ENCODE measurements at places on chromosomes 1 and 21. TPM values are rescaled to one million over a fixed set of nuclear protein-coding genes. Genes with fewer than 3 reads are reported as not detected.
A peak's percentile ranks its signal among the peaks of the same experiment; 100 is the strongest.

OR2L3 gene
- total RNA-seq: not detected

GRCh38 chr1:66088787-66089186 is 296.1 kb downstream of the PDE4B start:
- H3K27me3 ChIP-seq: no peaks in the 10 kb centered on the region
- peak overlapping the region; percentile 67 for H3K27ac ChIP-seq
- no peaks in the 10 kb centered on the region for H3K4me1 ChIP-seq
- no peak overlapping the region for H3K4me3 ChIP-seq
- no peaks in the 10 kb centered on the region for H3K36me3 ChIP-seq
- no peak for DNase-seq

DNA sequence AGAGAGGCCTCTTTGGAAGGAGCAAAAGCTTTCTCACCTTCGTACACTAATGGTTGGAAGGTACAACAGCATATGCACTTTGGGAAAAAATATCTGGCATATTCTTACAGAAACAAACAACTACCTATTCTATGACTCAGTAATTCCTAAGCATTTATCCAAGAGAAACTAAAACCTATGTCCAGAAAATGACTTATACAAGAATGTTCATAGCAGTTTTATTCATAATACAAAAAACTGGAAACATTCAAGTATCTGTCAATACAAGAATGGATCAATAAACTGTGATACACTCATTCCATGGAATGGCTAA is 8.2 kb downstream of the NBPF1 start:
- no peak overlapping the region for H3K4me3 ChIP-seq
- H3K4me1 ChIP-seq: no peaks in the 10 kb centered on the region
- no peak overlapping the region for H3K27ac ChIP-seq
- DNase-seq: no peak

DNA sequence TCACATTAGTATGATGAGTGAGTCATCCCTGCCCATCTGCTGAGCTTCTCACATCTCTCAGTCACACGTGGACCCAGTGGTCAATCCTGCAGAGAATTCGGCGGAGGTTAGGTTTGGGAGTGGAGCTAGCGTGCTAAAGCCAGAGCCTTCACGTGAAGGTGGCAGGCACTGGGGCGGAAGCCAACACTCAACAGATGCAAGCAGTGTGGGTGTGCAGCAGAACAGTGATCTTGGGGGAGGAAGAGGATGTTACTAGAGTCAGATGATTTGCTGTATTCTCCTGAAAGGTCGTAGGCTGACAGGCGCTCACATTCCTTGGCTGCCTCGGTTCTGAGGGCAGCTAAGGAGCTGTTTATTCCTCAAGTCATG is 6.7 kb downstream of the C1orf115 start:
- H3K4me3 ChIP-seq: no peak overlapping the region
- H3K27ac ChIP-seq: no peak overlapping the region
- no peak for DNase-seq
- H3K27me3 ChIP-seq: peaks cover 13% of the 10 kb centered on the region
- peaks cover 7% of the 10 kb centered on the region for H3K4me1 ChIP-seq
- H3K36me3 ChIP-seq: no peaks in the 10 kb centered on the region

DNA sequence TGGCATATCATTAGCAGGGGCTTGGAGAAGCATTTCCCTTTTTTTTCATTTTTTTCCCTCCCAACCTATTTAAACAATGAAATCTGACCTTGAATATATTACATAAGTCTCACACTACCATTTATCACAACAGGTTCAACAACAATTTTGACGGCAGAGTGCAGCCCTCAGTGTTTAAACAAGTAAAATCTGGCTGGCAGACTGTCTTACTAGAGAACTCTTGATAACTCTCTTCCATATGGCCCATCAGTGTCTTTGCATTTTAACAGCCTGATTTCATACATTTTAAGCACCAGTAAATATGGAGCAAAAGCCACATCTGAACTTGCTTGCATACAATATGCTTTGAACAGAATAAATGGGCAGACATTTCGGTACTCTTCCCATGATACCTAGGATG is 213.0 kb downstream of the KCTD3 start:
- H3K4me3 ChIP-seq: no peak overlapping the region
- DNase-seq: no peak
- H3K27me3 ChIP-seq: no peaks in the 10 kb centered on the region
- H3K36me3 ChIP-seq: no peaks in the 10 kb centered on the region
- peaks cover 22% of the 10 kb centered on the region for H3K4me1 ChIP-seq
- H3K27ac ChIP-seq: no peak overlapping the region

ST6GALNAC5 gene
- total RNA-seq: 13.6 TPM

- DNase-seq: no peak
- peaks cover 5% of the 10 kb centered on the region for H3K27me3 ChIP-seq
- no peak overlapping the region for H3K4me3 ChIP-seq
- no peak overlapping the region for H3K27ac ChIP-seq
- peaks cover 4% of the 10 kb centered on the region for H3K4me1 ChIP-seq
- no peaks in the 10 kb centered on the region for H3K36me3 ChIP-seq
Measured at GRCh38 chr1:29924017-29924431, 687.7 kb downstream of the PTPRU start.

TMEM82 gene
- total RNA-seq: 1.4 TPM

REN gene
- not detected for total RNA-seq

DNA sequence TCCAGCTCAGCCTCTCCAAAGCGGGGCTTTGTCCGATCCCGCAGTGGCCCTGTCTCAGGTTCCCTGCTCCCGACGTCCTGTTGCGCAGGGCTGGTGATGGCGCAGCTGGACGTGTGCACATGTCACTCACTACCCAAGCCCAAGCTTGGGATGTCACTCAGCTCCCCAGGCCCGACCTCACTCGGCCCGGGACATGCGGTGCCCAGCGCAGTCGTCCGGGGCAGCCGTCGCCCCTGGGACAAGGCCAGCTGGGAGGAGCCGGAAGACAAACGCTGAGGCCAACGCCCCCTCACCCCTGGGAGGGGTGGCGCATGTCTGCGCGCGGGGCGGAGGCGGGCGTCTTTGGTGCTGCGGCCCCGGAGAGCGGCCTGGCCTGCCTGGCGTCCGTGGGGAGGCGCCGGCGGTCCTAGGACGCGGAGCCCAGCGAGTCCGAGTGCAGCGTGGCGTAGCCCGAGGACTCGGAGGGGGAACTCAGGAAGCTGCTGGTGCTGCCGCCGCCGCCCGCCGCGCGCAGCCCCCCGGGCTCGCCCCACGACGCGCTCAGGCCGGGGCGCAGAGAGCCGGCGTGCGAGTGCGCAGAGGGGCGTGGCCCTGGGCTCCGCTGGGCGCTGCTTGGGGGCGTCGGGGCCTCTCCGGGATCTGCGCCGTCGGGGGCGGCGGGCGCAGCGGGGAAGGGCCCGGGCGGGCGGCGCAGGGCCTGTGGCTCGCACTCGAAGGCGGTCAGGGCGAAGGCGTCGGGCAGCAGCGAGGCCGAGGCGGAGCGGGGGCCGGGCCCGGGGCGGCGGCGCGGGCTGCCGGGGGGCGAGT is 5.2 kb downstream of the HES3 start:
- no peak overlapping the region for H3K27ac ChIP-seq
- H3K36me3 ChIP-seq: no peaks in the 10 kb centered on the region
- H3K4me3 ChIP-seq: no peak overlapping the region

DNA sequence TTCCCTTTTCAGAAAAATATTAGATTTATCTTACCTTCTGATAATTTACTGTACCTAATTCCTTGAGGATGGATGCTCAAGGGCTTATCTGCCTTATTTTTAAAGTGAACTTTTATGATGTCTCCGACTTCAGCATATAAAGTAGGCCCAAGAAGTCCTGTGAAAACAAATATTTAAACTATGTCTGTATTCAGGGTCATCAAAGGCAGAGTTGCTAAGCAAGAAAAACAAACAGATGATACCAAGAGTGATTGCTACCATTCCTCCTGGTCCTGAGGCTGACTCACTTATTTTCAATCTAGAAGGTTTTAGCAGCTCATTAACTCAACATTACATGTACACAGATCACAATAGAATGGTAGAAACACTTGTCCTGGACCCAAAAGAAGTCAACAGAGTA is 14.1 kb downstream of the F5 start:
- H3K4me1 ChIP-seq: peaks cover 39% of the 10 kb centered on the region
- H3K36me3 ChIP-seq: no peaks in the 10 kb centered on the region
- no peak for DNase-seq
- no peaks in the 10 kb centered on the region for H3K27me3 ChIP-seq
- no peak overlapping the region for H3K27ac ChIP-seq

- H3K27me3 ChIP-seq: no peaks in the 10 kb centered on the region
- H3K4me1 ChIP-seq: no peaks in the 10 kb centered on the region
- H3K4me3 ChIP-seq: no peak overlapping the region
- DNase-seq: no peak
- H3K36me3 ChIP-seq: peaks cover 5% of the 10 kb centered on the region
- H3K27ac ChIP-seq: no peak overlapping the region
Measured at GRCh38 chr1:152745765-152746444, 11.9 kb upstream of the KPRP start.

SYCP1 gene
- total RNA-seq: not detected

ZFP69B gene
- 10.5 TPM for total RNA-seq

- peaks cover 4% of the 10 kb centered on the region for H3K4me1 ChIP-seq
- H3K27me3 ChIP-seq: no peaks in the 10 kb centered on the region
- no peak overlapping the region for H3K4me3 ChIP-seq
- no peak for DNase-seq
Measured at GRCh38 chr1:27967106-27967883, 7.5 kb downstream of the XKR8 start.

DIO1 gene
- total RNA-seq: 1.1 TPM

ANKRD65 gene
- total RNA-seq: 18.1 TPM

DNA sequence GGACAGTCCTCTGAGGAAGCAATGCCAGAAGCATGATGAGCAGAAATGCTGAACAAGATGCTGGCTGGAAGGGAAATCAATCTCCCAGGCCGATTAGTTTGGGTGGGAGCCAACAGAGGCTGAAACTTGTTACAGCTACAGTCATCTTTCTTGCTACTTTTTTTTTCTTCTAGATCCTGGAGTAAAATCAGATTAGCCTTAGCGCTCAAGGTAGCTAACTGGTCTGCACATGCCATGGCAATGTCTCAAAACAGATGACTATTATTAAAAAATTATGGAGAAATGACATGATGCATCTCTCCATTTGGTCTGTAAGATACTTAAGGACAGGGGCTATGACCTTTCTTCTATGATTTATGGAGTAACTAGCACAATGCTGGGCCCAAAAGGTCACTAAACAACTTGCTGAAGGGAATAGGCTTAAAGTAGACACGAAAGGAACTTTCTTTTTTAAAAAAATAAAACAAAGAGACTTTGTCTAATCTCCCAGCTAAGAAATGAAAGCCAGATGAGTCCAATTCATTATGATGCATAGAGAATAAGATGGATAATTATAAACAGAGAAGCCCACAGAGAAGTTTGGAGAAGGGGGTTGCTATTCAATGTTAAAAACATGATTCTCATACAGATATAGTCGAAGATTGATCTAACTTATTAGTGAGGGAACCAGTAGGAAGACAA is 42.5 kb downstream of the UTP25 start:
- no peak overlapping the region for H3K4me3 ChIP-seq
- no peak overlapping the region for H3K27ac ChIP-seq
- peaks cover 1% of the 10 kb centered on the region for H3K4me1 ChIP-seq
- DNase-seq: no peak

DNA sequence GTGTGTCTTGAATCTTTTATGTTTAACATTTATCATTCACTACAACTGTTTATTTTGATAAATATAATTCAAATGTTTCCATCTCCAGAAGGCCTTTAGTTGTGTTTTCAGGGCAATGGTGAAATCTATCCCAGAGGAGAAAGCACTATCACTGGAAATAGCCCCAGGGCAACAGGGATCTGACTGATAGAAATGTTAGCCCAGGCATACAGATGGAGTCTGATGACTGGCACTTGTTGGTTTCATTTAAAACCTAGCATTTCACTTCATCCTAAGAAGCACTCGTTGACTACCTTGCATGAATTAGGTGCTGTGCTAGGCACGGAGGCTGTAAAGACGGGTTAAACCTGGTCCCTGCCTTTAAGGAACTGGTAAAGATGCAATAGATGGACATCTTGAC is 103.1 kb downstream of the C1orf21 start:
- no peak overlapping the region for H3K27ac ChIP-seq
- DNase-seq: no peak
- H3K36me3 ChIP-seq: no peaks in the 10 kb centered on the region
- no peak overlapping the region for H3K4me3 ChIP-seq
- no peaks in the 10 kb centered on the region for H3K27me3 ChIP-seq

- no peak overlapping the region for H3K27ac ChIP-seq
- DNase-seq: no peak
- peaks cover 24% of the 10 kb centered on the region for H3K27me3 ChIP-seq
- H3K4me3 ChIP-seq: no peak overlapping the region
- H3K4me1 ChIP-seq: peaks cover 7% of the 10 kb centered on the region
Measured at GRCh38 chr21:38995731-38996130, 187.5 kb downstream of the PSMG1 start.

GRCh38 chr1:179143322-179143721 is 61.5 kb downstream of the TOR3A start:
- no peak overlapping the region for H3K27ac ChIP-seq
- H3K4me1 ChIP-seq: peaks cover 3% of the 10 kb centered on the region
- H3K36me3 ChIP-seq: peaks cover 21% of the 10 kb centered on the region

- H3K4me3 ChIP-seq: no peak overlapping the region
- H3K27ac ChIP-seq: peak overlapping the region; percentile 92
- no peaks in the 10 kb centered on the region for H3K27me3 ChIP-seq
Measured at GRCh38 chr1:3222042-3222692, 153.2 kb downstream of the PRDM16 start.

DNA sequence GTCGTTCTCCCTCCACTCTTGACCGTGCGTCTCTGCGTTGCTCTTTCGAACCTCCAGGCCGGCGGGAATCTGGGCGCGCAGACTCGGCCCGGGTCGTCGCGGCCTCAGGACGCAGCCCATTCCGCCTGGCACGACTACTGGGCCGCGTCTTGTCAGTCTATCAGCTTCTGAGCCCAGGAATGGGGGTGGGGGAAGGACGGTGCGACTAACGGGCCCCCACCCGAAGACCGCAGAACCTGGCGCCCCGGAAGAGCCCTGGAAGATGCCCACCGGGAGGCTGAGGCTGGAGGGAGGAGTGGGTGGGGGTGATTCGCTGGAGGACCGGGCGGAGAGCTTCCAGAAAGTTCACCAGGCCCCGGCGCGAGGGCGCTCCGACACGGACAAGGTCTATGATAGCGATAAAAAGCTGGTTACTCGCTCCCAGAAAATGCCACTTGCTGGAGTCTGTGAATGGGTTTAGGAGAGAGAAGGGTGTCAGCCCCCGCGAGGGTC is 1.7 kb upstream of the DMRTA2 start:
- H3K27ac ChIP-seq: peak overlapping the region; percentile 71
- DNase-seq: no peak
- peaks cover 91% of the 10 kb centered on the region for H3K27me3 ChIP-seq
- H3K4me3 ChIP-seq: peak overlapping the region; percentile 45
- H3K36me3 ChIP-seq: no peaks in the 10 kb centered on the region

- H3K27me3 ChIP-seq: peaks cover 15% of the 10 kb centered on the region
- peaks cover 1% of the 10 kb centered on the region for H3K36me3 ChIP-seq
- peak; percentile 32 for DNase-seq
- H3K4me3 ChIP-seq: peak overlapping the region; percentile 84
- H3K4me1 ChIP-seq: peaks cover 39% of the 10 kb centered on the region
Measured at GRCh38 chr1:203629507-203630082, 3.0 kb downstream of the ATP2B4 start.

VSIG8 gene
- 0.20 TPM for total RNA-seq

- H3K4me1 ChIP-seq: peaks cover 5% of the 10 kb centered on the region
- H3K36me3 ChIP-seq: no peaks in the 10 kb centered on the region
- no peak overlapping the region for H3K27ac ChIP-seq
- no peak for DNase-seq
Measured at GRCh38 chr1:156806512-156807440, 9.9 kb downstream of the SH2D2A start.
